ENCODE measurements at places on chromosomes 1 and 21. TPM values are rescaled to one million over a fixed set of nuclear protein-coding genes. Genes with fewer than 3 reads are reported as not detected.

The ZSCAN20 gene
- 2.7 TPM for total RNA-seq

The S100B gene
- not detected for total RNA-seq

The GBP4 gene
- total RNA-seq = not detected

The UBE2U gene
- total RNA-seq = not detected

The AMY1B gene
- not detected for total RNA-seq

The TMEM82 gene
- total RNA-seq = 2.7 TPM

The TMEM201 gene
- total RNA-seq = 27.2 TPM

The C1orf105 gene
- total RNA-seq = 1.9 TPM

The RASAL2 gene
- total RNA-seq = 37.2 TPM

Measured in Caco-2 (cell line).